ENCODE measurements at places on chromosomes 12 and 14. TPM values are rescaled to one million over a fixed set of nuclear protein-coding genes. Genes with fewer than 3 reads are reported as not detected.

DNA sequence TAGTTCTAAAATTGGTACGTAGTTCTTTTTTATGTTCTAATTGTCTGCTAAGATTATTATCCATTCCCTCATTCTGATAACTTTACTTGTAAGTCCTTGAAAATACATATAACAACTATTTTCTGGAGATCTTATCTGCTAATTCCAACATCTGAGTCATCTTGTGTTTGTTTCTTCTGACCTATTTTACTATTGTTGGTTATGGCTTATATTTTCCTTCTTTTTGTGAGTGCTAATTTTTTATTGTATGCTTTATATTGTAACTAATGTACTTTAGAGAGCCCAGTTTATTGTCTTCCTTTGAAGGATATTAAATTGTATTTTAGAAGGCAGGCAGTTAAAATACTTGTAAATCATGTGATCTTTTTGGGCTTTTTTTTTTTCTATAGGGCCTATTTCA lies 149.3 kb upstream of the LRFN5 start:
- DNase-seq = no peak

- no peak for DNase-seq
These were observed 12.6 kb downstream of the MRPS35 start for GRCh38 chr12:27723212-27723611.

Gene TBX5
- not detected for total RNA-seq

GRCh38 chr12:124289634-124290600 lies 5.0 kb upstream of the RFLNA start:
- no peak for DNase-seq

Gene KRT74
- not detected for total RNA-seq

DNA sequence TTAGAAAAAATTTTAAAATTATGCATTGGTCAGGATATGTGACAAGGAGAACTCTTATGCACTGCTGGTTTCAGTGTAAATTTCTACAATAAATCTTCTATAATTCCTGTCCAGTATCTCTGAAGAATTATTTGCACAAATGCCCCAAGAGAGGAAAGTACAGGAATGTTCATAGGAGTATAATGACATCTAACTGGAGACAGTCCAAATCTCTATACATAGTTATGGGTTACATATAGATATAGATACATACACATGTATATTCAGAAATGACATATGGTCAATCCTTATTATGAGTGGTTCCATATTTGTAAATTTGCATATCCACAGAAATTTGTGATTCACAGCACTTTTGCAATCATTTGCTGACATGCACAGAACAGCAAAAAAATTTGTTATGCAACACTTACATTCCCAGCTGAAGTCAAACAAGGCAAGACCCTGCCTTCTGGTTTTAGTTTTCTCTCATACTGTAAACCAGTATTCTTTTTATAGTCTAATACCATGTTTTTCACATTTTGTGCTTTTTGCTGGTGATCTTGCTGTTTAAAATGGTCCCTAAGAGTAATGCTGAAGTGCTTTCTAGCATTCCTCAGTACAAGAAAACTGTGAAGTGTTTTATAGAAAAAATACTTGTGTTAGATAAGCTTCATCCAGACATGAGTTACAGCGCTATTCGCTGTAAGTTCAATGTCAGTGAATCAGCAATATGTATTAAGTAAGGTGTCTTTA lies 103.8 kb downstream of the SLC16A7 start:
- no peak for DNase-seq

DNA sequence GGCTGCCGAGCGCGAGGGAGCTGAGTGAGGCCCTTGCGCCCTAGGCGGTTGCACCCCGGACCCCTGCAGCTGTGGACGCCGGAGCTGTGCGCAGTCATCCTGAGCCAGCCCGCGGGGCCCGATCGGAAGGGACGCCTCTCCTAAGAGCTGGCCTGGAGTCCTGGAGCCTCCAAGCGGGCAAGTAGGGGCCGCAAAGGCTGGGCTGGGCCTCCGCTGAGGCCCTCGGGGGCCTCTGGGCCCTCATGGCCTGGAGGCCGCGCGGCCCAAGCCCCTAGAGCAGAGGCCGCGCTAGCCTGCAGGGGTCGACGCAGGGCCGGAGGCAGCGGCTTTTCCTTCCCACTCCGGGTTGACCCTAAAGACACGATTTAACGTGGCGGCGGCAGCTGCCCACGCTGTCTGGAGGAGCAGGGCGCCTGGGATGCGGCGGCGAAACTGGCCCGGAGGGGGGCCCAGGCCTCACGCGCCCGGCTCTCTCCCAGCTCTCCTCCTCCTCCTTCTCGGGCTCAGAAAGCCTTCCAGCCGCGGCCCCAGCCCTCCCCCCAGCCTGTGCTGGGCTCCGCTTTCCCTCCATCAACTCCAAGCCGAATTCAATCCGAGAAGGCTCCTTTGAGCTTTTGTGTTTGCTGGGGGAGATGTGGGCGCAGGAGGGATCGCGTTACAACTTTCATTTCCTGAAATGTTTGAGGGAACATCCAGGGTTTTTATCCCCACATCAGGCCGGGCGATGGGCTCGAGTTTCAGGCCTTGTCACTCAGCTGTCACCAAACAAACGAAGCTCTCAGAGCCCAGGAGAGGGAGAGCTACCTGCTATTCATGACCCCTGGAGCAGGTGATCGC lies 11.6 kb downstream of the SIX1 start:
- peak; percentile 27 for DNase-seq

Gene COL2A1
- 446 TPM for total RNA-seq

Gene P2RX2
- 0.19 TPM for total RNA-seq

GRCh38 chr12:5388581-5389535 lies 43.0 kb upstream of the NTF3 start:
- no peak for DNase-seq

GRCh38 chr12:131622422-131622955 lies 88.4 kb upstream of the SFSWAP start:
- DNase-seq = no peak

- no peak for DNase-seq
These were observed 6.0 kb downstream of the LTB4R start for GRCh38 chr14:24317141-24317928.

Gene VDR
- 0.38 TPM for total RNA-seq

DNA sequence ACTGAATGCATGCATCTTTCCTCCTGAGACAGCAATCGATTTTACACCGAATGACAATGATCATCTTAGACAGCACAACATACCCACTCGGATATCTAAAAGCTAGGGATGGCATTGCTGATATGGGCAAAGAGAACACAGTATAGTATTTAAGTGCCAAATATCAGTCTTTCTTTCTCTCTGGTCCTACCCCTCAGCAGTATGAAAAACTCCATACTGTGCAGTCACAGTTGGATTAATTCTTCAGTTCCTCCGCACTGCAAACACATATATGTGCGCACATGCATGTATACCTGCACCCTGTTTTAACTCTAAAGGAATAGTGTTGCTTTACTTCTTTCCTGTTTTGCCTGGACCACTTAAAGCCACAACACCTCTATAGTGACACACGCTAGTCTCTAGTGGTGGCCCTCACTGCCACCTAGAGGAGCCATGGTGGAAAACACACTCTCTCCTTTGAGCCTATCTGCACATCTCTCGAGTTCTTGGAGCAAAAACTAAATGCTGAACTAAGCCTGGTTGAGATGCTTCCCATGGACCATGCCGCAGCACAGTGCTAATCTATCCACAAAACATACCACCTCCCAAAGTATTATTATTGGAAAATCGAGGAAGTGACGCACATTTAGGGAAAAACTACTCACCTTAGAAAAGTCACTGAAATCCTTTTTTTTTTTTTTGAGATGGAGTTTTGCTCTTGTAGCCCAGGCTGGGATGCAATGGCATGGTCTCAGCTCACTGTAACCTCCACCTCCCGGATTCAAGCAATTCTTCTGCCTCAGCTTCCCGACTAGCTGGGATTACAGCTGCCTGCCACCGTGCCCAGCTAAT lies 11.9 kb downstream of the TMEM52B start:
- peak; percentile 49 for DNase-seq

- no peak for DNase-seq
These were observed 142.0 kb upstream of the FSCB start for GRCh38 chr14:44649061-44649460.

GRCh38 chr14:74945852-74946658 lies 9.3 kb downstream of the PGF start:
- peak; percentile 80 for DNase-seq

Gene HVCN1
- total RNA-seq = 4.2 TPM

Gene CCDC184
- total RNA-seq = not detected

Gene FAIM2
- total RNA-seq = not detected

DNA sequence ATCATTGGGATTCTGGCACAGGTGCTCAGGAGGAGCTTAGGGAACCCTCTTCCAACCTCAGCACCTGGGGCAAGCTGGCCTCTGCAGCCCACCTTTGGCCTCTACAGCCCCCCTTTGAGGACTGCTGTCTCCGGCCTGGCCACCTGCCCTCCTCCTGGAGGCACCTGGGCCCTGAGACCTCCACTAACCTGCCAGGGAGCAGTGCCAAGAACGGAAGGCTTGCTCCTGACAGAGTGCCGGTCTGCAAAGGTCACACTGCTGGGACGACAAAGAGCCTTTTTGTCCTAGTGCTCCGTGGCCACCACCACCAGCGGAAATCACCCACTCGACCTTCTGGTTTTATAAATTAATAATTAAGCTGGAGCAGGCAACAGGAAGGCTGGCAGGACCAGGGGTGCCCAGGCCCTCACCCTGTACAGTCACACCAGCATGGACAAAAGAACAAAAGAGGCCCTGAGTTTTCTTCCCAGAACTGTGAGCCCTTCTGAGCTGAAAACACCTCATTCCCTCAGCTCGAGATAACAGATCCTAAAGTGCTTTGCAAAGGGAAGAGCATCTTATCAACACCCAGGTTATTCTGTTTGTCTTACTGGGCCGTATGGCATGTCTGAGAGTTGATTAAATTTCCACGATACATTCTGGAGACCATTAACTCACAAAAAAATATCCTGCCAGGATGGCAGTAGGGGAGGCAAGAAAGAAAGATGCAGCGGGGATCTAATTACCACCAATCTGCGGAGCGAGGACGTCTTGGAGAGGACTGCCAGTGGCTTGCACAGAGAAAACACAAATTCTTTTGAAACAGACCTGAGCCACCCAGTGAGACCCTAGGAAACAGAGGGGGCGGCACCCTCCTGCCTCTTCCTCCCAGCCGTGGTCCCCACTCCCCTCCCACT lies 8.2 kb downstream of the TESC start:
- DNase-seq = no peak

Gene SERPINA6
- 1.6 TPM for total RNA-seq

DNA sequence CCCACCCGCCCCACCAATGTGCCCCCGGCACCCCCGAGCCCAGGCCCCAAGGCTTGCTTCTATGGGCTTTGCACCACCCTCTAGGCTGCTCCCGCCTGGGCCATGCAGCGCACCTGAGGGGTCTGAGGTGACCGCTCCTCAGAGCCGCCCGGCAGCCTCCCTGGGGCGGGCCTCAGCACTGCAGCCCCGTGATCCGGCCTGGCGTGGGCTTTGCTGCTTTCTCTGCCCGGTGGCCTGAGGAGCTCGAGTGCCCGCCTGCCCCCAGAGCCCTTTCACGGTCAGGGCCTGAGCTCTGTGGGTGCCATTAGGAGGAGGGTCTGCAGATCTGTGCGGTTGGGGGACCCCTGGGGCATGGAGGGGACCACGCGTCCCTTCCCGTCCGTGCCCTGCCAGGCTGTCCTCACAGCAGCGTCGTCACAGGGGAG lies 6.2 kb downstream of the MTA1 start:
- DNase-seq = no peak

Gene CYP27B1
- total RNA-seq = 2.0 TPM

DNA sequence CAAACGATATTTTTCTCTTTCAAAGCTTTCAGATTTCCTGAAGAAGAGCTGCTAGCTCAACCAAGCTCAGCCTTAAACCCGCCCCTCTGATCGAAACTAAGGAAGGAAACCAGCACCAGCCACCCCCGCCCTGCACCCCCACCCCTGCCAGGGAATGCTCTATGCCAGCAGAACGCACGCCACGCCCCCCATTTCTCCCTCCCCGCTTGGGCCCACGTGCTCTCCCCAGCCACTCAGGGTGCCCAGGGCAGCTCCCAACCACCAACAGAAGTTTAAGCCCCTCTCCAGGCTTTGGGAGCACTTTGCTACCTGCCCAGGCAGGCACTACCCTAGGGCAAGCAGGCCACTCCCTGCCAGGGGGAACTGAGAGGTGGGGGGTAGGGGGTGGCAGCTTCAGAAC lies 18.8 kb upstream of the KRT78 start:
- DNase-seq = no peak

Gene CEBPE
- not detected for total RNA-seq

DNA sequence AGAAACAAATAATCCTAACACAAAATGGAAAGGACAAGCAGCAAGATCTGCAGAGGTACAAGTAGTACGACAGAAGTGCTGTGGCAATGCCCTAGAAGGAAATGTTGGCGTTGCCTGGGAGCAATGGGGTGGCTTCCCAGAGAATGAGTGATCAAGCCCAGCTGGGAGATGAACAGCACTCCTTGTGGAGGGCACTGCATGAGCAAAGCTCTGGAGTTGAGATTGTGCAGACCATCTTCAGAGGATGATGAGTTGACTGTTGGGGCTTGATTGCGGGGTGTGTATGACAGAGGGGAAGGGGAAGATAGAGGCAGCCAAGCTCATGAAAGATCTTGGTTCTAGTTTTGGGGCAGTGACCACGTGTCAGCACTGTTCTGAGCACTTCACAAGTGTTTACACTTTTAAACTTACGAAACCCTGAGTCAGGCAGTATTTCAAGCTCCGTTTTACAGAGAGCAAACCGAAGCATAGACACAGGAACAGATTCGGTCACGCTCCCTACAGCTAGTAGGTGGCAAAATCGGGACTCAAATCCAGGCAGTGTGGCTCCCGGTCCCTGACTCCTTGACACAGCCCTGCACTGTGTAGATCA lies 127.2 kb upstream of the LHX5 start:
- DNase-seq = no peak

- DNase-seq = no peak
These were observed 1.7 kb downstream of the TUBA1B start for GRCh38 chr12:49129332-49130150.
